ENCODE measurements at places on chromosomes 7 and 10.

GRCh38 chr7:142100634-142101033 is 10.9 kb upstream of the MGAM2 start:
- DNase-seq = no peak

GRCh38 chr10:78255796-78256638 is 222.4 kb downstream of the RPS24 start:
- no peak for DNase-seq

- DNase-seq = no peak
Observed at GRCh38 chr7:8014399-8014798, 45.8 kb downstream of the GLCCI1 start.

DNA sequence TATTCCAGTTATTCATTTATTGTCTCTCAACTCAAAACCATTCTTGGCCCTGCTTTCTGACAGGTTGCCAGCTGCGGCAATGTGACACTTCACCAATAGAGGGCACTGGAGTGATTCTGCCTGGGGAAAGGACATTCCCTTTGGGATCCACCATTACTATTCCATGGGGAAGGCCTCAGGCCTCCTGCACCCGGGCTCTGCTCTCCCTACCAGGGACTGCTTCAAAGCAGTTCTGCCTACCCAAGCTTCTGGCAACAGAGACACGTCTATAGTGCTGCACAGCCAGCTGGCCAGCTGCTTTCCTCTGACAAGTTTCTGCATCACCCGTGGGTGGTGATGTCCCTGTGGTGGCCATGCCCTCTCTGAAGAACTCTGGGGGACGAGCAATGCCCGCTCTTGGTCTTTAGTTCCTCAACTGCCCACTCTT is 163.8 kb downstream of the ELMO1 start:
- DNase-seq = peak; percentile 12

DNA sequence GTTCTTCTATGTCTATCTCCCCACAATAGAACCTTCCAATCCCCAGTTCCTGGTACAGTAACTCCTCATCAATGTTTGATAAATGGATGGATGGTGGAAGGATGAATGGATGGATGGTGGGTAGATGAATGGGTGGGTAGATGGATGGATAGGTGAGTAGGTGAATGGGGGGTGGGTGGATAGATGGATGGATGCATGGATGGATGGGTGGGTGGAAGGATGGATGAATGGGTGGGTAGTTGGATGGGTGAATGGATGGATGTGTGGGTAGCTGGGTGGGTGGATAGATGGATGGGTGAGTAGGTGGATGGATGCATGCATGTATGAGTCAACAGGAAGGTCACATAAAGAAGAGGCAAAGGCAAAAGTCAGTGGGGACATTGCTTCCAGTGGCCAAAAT is 116.8 kb downstream of the GRID1 start:
- no peak for DNase-seq

Data from activated T-helper 9 cell treated with anti-CD3 and anti-CD28 coated beads, Interleukin-2, amount 50 U/mL, for 16 hours (primary cell).